GDM1 (cell line): ENCODE measurements at places on chromosomes 13 and 19.

DNA sequence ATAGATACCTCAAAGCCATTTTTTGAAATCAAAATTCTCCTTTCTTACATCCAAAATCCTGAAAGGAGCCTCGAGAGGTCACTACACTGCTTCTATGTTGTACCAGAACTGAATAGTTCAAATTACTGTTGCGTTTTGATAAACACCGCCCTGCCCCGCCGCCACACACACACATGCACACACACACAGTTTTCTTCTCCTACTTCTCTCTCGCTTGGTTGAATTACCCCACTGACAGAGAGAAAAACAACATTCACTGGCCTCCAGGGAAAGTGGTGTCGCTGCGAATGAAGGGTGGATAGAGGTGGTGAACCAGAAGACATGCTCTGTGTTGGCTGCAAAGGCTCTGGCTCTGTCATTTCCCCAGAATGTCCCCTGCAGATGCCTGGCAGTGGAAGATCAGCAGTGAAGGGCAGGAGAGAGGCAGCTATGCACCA lies 183.4 kb upstream of the RFC3 start:
- DNase-seq, result no peak

- no peak for DNase-seq
These were observed 961.6 kb upstream of the MIR17HG start for GRCh38 chr13:90385781-90386489.

GRCh38 chr13:97189928-97190327 lies 32.2 kb upstream of the MBNL2 start:
- no peak for DNase-seq

GRCh38 chr13:107767119-107767518 lies 448.2 kb downstream of the LIG4 start:
- no peak for DNase-seq

GRCh38 chr13:108779308-108779707 lies 149.9 kb downstream of the MYO16 start:
- no peak for DNase-seq

DNA sequence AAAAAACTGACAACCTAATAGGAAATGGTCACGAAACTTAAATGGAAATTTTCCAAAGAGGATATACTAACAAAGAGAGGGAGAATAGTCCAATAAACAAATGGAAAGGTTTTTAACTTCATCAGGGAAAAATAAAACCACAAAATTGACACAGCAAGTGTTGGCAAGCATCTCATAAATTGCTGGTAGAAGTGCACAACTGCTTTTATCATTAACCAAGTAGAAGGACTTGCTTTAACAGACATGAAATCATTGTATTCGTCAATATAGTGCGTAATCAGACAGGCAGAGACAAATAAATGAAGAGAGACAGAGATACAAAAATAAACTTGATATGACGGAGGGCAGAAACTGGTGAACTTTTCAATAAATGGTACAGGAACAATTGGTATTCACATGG lies 7.4 kb downstream of the TGDS start:
- DNase-seq, result no peak

- DNase-seq, result no peak
These were observed 9.5 kb downstream of the RASL11A start for GRCh38 chr13:27280009-27280656.

DNA sequence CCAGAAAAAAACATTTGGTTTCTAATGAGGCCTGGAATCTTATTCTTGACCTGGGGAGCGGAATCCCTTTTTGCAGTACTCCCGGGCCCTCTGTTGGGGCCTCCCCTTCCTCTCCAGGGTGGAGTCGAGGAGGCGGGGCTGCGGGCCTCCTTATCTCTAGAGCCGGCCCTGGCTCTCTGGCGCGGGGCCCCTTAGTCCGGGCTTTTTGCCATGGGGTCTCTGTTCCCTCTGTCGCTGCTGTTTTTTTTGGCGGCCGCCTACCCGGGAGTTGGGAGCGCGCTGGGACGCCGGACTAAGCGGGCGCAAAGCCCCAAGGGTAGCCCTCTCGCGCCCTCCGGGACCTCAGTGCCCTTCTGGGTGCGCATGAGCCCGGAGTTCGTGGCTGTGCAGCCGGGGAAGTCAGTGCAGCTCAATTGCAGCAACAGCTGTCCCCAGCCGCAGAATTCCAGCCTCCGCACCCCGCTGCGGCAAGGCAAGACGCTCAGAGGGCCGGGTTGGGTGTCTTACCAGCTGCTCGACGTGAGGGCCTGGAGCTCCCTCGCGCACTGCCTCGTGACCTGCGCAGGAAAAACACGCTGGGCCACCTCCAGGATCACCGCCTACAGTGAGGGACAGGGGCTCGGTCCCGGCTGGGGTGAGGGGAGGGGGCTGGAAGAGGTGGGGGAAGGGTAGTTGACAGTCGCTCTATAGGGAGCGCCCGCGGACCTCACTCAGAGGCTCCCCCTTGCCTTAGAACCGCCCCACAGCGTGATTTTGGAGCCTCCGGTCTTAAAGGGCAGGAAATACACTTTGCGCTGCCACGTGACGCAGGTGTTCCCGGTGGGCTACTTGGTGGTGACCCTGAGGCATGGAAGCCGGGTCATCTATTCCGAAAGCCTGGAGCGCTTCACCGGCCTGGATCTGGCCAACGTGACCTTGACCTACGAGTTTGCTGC lies at the start of gene ICAM4:
TSS of gene ICAM4 (plus strand) at position 153 of the 935 bp plus-strand sequence. CDS start at position 211, 58 bp downstream.
- DNase-seq, result peak; percentile 59

GRCh38 chr19:7480970-7481255 lies 7.9 kb downstream of the PEX11G start:
- no peak for DNase-seq

DNA sequence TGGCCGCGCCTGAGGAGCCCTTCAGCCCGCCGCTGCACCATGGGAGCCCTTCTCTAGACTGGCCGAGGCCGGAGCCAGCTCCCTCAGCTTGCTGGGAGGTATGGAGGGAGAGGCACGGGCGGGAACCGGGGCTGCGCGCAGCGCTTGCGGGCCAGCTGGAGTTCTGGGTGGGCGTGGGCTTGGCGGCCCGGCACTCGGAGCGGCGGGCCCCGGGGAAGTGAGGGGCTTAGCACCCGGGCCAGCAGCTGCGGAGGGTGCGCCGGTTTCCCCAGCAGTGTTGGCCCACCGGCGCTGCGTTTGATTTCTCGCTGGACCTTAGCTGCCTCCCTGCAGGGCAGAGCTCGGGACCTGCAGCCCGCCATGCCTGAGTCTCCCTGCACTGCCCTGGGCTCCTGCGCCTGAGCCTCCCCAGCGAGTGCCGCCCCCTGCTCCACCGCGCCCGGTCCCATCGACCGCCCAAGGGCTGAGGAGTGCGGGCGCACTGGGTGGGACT lies 1890.0 kb upstream of the PCDH20 start:
- no peak for DNase-seq

DNA sequence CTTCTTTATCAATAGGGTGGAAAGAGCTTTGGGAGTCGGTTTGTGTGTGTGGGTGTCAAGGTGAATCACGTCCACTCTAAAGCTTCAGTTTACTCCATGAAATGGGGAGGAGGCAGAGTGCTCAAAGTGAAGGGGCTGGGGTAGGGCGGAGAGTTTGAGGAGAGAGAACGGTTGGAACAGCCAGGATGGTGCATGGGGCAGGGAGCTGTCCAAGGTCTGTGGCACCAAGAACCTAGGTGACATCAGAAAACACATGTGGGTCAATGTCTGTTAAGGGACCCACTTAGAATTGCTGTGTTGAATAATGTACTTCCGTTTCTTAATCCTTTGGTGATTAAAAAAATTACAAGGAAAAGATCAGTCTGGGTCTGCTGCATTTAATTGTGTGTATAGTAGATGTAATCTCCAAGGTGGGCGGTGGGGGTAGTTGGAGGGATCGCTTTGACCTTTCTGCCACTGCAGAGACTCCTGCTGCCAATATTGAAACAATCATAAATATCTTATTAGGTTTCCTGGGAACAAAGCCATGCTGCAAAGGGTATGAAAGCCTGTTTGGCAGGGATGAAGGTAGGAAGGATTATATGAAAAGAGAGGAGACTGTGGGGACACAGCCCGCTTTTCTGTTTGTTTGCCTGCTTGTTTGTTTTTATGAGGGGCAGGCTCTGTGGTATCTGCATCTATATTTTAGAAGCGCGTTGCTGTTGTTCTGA lies 122.3 kb downstream of the ATP8A2 start:
- no peak for DNase-seq

DNA sequence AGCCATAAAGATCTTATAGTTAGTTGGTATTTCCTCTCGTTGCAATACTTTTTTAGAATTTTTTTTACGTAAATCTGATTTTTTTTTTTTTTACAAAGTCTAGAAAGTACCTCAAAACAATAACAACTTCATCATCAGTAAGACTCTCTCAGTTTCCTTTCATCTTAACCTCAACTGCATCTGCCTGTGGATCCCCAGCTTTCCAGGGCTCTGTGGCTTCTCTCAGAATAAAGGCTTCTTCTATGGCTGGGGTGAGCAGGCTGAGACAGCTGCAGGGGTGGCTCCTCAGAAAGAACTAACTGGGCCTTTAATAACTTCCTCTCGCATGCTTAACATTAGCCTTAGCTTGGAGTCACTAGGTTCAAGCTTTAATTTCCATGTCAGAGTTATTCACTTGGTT lies 4.2 kb downstream of the ZNF506 start:
- no peak for DNase-seq

GRCh38 chr13:95301183-95301967 lies at the start of gene ABCC4:
Gene ABCC4 (minus strand): TSS chr13:95301451. CDS start chr13:95301314, 137 bp downstream.
- peak; percentile 53 for DNase-seq

GRCh38 chr13:26968431-26969341 lies 202.9 kb downstream of the USP12 start:
- DNase-seq, result no peak

GRCh38 chr13:66915596-66916185 lies 314.4 kb downstream of the PCDH9 start:
- no peak for DNase-seq

- no peak for DNase-seq
These were observed 141.7 kb upstream of the SERP2 start for GRCh38 chr13:44231786-44232516.

DNA sequence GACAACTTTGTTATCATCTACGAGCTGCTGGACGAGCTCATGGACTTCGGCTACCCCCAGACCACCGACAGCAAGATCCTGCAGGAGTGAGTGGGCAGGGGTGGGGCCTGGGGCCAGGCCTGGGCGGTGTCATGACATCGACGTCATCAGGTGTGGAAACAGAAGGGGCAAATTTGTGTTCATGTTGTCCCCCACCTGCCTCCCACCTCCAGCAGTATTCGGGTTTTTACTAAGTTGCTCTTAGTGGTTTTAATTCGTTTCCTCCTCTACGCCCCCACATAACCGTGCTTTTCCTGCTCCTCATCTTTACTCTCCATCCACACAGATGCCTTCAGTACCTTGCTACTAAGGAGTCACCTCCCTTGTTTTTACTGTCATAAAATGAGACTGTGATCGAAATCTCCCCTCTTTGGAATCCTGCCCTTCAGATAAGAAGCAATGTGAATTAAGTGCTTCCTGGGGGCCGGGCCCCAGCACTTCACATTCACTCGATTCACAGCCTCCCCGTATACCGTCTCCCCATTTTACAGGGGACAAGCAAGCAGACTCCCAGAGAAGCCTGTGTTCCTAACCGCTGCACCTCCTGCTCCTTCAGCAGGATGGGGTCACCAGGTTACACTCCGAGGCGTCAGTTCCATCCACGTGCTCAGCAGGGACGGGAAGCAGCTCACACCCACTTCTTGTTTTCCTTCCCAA lies 10.5 kb downstream of the AP1M1 start:
- DNase-seq, result no peak

GRCh38 chr13:42899266-42899665 lies 92.8 kb downstream of the EPSTI1 start:
- DNase-seq, result no peak

- DNase-seq, result no peak
These were observed 38.0 kb upstream of the MRI1 start for GRCh38 chr19:13726323-13726722.

DNA sequence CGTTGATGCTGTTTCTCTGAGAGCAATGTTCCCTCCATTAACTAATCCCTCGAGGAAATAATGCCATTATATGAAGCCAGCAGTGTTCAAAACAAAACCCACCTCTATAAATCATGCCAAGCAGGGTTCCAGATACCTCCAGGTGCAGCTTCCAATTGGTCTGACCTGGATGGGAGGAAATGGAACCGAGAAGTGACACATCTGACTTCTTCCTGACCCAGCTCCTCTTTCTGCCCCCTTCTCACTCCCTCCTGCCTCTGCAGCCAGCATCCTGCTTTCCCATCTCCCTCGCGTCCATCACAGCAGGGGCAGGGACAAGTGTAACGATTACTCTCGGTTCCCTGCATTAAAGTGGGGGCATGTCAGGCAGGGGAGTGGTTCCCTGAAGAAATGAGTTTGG lies 37.5 kb downstream of the HSPH1 start:
- DNase-seq, result no peak

DNA sequence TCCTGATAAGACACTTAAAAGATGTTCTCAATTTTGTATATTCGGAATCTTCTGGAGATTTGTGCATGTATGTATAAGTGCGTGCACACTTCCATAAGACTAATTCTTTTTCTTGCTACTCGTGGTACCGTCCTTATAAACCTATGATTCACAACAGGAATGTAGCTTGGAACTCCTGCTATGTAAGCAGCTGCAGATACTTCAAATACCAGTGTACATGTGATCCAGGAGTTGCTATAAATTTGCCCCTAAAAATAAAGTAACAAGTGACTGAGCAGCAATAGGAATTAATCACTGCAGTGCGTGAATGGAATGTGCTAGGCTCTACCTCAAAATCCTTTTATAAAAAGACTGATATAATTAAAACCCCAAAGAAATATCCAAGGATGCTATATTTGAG lies 214.9 kb downstream of the KLF5 start:
- no peak for DNase-seq

DNA sequence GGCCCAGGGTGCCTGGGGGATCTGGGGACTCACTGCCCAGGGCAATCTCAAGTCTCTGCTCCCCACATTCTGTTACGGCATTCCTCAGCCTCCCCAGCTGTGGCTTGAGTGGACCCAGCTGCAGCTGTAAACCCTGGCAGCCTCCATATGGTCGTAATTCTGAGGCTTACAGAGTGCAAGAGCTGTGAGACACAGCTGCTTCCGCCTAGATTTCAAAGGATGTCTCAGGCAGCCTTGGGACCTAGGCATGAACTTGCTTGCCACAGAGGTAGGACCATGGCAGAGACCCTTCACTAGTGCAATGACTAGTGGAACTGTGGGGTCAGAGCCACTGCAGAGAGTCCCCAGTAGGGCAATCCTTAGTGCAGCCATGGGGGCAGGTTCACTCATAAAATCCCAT lies 297.5 kb downstream of the ENOX1 start:
- no peak for DNase-seq

DNA sequence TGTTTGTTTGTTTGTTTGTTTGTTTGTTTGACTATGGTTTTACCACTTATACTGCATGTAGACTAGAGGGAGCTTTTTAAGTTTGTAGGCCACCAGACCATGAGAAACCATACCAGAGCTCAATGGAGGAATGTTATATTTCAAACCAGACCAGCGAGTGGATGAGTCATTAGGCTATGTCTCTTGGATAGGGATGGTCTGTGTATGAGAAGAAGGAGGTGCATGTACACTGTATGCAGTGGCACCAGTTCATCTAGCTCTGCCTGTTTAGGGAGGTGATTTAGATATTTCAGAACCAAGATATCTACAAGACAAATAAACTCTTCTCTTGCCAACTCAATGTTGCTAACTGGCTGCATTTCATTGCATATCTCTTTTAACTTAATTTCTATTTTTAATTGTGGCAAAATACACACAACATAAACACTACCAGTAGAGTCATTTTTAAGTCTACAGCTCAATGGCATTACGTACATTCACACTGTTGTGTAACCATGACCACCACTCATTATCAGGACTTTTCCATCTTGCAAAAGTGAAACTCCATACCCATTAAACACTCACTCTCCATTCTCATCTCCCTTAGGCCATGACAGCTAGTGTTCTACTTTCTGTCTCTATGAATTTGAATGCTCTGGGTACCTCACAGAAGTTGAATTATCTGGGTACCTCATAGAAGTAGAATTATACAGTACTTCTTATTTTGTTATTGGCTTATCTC lies 29.2 kb downstream of the SYDE1 start:
- no peak for DNase-seq

- DNase-seq, result no peak
These were observed 6.9 kb downstream of the ZNF490 start for GRCh38 chr19:12603714-12604113.
